AG10803 (cell line): ENCODE measurements at places on chromosomes 6 and 20.

- DNase-seq = no peak
Observed at GRCh38 chr6:44534291-44534690, 146.8 kb downstream of the CDC5L start.

DNA sequence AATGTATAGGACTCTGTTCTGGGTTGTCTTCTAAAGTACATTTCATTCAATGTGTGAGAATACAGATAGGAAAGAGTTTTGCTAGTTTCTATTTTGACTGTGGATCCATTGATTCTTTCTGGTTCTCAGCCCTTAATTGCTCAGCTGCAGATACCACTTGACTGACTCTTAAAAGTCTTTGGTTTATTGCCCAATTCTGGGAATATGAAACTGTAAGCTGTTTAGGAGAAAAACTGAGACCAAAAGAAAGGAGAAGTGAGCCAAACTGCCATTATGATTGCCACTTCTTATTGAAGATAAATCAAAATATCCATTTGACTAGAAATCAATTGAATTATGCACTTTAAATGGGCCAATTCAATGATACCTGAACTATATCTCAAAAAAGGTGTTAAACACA lies 211.4 kb downstream of the ESR1 start:
- no peak for DNase-seq

DNA sequence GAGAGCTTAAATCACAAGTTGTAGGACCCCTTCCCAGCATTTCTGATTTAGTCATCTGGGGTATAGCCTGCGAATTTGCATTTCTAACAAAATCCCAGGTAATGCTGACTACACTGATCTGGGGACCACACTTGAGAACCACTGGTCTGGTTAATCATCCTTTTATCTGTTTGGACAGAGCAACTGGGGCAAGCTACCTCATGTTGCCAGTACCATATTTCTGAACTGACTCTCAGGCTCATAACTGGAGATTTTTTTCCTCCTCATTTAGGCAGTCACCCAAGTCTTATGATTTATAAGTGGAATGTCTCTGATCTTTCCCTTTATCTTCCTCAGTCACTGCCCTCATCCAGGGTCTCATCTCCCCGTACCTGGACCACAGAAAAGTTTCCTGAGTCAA lies 12.0 kb upstream of the GTF3C6 start:
- no peak for DNase-seq

DNA sequence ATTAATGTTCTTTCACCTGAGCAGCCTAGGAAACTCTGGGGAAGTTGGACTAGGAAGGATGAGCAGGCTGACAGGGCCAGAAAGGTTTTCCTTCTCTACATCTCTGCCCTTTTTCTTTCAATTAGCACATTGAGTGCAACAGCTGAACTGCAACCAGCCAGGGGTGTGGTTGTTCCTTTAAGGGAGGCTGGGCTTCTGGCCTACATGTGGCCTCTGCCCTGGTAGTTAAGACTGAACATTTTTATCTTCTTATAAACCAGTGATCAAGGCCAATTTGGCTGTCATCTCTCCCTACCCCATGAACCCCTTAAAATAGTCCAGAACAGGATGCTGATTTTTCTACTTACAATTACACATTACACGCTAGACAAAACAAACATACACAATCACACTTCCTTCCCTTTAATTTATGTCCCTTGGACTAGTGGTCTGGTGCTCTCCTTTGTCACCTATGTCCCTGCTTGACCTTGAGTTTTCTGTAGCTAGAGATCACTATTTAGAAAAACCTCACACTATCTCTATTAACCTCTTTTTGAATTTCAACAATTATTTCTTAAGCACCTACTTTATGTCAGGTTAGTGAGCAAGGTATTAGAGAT lies 60.3 kb downstream of the RNF217 start:
- DNase-seq = no peak
